ENCODE measurements at places on chromosomes 2 and 18.

DNA sequence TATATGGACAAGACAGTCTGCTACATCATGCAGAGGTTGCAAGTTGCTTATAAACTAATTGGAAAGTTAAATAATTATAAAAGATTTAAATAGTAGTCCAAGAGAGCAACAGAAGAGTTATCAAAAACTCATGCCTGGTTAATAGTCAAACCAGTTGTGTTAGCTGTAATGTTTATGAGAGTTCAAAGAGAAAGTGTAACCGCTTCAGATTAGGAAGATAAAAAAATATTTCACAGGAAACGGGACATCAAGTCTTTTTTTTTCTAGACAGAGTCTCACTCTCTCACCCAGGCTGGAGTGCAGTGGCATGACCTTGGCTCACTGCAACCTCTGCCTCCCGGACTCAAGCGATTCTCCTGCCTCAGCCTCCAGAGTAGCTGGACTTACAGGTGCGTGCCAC is 34.6 kb upstream of the RNF125 start:
- no peak for DNase-seq

- no peak for DNase-seq
Measured at GRCh38 chr18:8800876-8801262, 95.5 kb downstream of the MTCL1 start.

GRCh38 chr2:152480821-152481399 is 145.9 kb downstream of the FMNL2 start:
- no peak for DNase-seq

GRCh38 chr2:128710729-128711128 is 392.1 kb upstream of the HS6ST1 start:
- no peak for DNase-seq

GRCh38 chr2:235157746-235158482 is 206.1 kb downstream of the SH3BP4 start:
- DNase-seq = no peak

DNA sequence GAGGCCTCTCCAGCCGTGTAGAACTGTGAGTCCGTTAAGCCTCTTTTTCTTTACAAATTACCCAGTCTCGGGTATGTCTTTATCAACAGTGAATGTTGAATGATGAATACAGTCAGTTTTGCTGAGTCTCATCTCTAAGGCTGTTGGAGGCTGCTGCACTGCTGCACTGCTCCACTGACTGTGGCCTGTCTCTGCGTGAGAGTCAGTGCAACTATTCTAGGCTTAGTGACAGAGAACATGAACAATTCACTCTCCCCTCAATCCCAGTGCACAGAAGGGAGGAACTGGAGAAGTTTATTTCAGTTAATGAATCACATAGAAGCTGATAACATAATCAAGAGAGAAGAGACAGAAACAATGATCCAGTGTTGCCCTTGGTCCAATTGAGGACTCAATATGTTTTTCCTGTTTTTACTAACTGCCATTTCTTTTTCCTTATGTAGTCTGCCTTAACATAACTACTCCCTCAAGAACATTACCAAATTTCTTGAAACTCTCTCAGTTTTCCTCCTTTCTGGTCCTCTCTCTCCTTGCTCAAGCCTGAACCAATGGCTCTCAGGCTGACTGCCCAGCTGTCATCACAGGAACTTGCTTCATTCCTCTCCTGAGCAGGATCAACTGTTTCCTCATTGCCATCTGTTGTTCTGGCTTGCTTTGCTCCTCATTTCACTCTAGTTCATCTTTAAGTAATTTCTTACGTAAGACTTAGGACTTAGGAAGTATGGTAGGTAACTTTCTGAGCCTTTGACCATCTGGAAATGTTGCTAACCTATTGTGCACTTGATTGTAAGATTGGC is 483.2 kb downstream of the METTL4 start:
- DNase-seq = no peak

DNA sequence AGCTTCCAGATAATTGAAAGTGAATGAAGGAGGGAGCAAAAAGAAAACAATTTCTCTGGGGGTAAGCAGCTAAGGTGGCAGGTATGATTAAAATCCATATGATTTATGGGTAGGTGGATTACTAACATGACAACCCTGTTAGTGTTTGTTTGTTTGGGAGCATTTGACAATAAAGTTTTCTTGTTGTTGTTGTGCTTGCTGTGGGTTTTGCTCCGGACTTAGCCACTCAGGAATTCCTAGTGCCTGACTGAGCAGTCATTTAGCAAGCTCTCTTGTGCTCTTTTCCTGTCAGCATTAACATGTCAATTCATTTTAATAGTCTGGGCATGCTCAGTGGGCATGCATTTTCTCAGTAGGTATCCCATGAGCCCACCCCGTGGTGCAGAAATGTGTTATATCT is 674.8 kb upstream of the ZEB2 start:
- DNase-seq = no peak

- peak; percentile 20 for DNase-seq
Measured at GRCh38 chr2:56130463-56131070, 53.2 kb upstream of the CCDC85A start.

GRCh38 chr2:62287899-62288880 is 92.3 kb downstream of the B3GNT2 start:
- DNase-seq = peak; percentile 99

DNA sequence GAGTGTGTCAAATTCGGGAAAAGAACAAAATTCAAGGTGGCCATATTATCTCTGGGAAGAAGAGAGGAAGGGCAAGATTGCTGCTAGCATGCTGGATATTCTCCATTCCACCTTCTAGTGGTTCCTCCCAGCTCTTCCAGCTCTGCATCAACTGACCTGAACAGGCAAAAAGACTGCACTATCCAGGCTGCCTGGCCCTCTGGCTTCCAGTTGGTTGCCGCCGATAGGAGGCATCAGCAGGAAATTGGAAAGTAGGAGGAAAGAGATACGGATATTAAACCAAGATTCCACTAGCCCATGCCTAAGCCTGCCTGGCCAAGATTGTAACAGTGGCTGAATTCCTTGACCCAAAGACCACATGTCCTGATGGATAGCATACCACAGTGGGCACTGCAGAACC is 1.7 kb upstream of the RTTN start:
- no peak for DNase-seq

DNA sequence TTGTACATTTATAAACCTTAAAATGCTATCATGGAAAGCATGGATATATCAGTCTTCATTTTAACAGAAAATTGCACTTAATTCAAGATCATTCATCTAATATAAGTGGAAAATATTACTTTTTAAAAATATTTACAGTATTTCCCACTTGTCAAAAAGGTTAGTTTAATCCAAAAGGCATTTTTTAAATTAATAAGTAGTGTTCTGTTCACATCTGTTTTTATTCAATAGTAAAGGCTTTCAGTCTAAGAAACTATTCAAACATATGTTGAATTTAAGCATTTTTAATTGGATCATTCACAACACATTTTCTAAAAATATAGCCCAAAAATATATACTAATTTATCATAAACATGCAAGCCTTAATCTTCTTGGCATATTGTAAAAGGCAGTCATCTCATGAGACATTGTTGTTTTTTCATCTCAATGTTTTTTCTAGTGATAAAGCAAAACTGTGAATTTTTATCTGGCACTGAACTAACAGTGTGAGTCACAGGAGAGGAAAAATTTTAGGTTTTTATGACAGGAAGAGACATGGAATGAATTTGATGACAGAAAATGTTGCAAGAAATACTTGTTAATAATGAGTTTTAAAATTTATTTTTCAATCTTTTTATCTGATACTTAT is 1642.5 kb upstream of the TMEFF2 start:
- DNase-seq = no peak

DNA sequence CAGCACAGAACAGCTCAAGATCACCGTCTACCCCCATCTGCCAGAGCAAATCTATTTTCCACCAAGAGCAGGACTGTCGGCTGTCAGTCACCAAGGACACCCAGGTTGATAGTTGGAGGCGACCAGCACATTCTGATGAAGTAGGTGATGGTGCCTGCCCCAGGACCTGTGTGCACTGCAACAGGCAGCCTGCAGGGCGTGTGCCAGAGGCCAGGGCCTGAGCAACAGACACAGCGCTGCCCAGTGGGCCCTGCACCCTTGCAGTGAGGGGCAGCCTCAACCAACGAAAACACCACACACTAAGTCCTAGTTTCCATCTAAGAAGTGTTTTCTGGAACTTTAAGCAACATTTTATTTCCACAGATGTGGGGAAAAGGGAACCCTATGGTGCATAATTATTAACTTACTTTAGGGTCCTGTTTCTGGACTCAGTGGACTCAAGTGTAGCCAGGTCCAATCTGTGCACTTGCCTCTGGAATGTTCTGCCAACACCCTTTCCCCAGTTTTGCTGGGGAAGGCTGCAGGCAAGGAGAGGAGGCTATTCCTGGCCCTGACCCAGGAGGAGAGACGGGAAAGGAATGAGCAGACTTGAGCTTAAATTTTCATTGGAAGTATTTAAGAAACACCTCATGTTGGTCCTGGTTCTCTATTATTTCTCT is 61.5 kb downstream of the ADNP2 start:
- DNase-seq = no peak

DNA sequence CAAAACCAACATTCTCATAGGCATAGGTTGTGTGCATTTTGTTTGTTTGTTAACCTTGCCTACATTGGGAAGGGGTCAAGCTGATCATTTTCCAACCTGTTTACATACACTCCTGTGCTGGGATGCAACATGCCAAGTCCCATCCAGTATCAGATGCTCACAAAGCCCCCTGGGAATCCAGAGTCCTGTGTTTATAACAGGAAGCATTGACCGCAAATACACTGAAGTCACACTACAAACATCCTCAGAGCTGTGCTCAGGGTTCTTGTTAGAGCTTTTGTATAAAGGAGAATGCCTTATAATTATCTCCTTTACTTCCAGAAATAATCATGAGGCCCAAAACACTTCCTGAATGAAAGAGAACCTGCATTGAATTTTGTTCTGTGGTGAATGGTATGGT is 488.7 kb upstream of the TCF4 start:
- DNase-seq = no peak

DNA sequence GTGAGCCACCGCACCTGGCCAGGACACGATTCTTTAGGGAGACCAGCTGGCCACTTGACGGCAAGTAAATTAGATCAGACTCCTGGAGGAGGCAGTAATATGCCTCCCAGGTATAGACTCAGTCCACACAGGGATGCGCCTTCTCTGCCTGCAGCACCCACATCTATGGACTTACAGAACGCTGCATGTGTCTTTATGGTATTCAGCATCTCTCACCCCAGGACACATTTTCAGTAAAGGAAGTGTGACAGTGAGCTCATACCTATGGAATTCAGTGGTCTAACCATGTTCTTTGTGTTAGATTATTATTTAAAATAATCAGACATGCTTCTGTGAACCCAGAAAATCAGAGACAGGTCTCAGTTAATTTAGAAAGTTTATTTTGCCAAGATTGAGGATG is 5.9 kb upstream of the NARS1 start:
- DNase-seq = no peak

DNA sequence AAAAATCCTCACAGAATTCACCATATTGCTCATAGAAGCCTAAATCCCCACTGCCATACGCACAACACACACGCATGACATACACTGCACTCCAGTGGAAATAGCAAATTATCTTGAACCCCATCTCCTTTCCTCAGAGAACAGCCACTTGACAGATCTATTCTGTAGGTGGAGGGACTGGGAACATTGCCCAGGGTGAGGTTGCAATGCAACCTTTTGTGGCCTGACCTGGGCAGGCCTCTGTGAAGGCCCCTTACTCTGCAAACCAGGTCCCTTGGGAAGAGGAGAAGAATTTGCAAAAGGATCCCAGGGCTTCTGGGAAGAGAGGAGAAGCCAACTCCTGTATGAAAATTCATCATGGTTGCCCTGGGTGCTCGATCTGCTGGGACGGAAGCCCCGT is 51.9 kb downstream of the SDC1 start:
- no peak for DNase-seq

DNA sequence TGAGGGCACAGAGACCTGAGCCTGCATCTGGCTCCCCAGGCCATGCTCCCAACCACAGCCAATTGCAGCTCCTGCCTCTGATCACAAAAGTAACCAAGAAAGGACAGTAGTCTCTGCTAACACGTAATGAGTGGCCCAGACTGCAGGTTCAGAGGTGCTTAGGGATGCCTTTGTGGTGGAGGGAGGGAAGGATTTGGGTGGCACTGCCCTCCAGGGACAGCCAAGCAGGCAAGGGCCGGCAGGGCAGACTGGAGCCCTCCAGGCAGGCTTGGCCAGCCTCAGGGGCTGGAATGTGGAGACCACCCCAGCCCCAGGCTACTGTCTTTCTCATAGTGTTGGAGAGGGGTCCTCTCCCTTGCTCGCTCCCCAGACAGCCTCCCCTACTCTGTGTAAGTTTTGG is 114.5 kb upstream of the SMAD2 start:
- no peak for DNase-seq

- DNase-seq = no peak
Measured at GRCh38 chr2:157699009-157699408, 70.3 kb upstream of the ACVR1C start.

- DNase-seq = no peak
Measured at GRCh38 chr2:85134255-85134895, 1.2 kb downstream of the TCF7L1 start.

GRCh38 chr18:37396971-37397720 is 168.5 kb downstream of the CELF4 start:
- no peak for DNase-seq

- DNase-seq = no peak
Measured at GRCh38 chr2:200359552-200359951, 53.1 kb downstream of the SPATS2L start.

DNA sequence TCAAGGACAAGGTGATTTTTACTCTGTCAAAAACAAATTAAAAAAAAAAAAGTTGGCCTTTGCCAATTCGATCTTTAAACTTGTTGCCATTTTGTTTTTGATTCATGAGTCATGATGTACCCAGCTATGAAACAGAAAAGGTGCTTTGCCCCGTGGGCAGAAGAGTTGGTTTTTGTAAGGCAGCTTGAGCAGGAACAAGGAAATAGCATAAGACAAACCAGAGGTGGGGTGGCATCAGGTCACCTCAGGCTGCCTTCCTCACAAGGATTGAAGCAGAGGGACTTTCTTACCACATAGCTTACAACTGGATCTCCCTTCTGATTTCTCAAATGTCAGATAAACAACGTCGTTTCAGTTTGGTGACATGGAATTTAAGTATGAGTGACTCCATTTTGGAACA is 123.8 kb downstream of the ARL4C start:
- no peak for DNase-seq

- DNase-seq = no peak
Measured at GRCh38 chr2:69943843-69944525, 17.4 kb downstream of the ASPRV1 start.

DNA sequence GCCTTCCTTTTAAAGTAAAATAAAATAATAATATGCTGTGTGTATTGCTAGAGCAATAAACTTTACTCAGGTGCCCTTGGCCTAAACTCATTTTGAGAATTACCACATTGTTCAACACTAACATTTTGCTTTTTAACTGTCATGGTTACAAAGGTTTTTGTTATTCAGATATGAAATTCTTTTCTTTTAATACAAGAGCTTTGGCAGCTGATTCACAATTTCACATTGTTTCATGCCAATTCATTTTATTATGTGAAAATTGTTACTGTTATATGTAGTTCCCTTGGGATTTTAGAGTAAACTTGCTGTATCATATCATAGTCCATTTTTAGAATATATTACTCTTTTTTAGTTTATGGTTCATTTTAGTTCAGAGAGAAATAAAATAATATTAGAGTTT is 65.8 kb upstream of the ZNF804A start:
- DNase-seq = no peak

GRCh38 chr2:240213476-240214421 is 73.3 kb upstream of the OTOS start:
- no peak for DNase-seq

Data from RPMI8226 (cell line).